Uterine smooth muscle cell (primary cell): ENCODE measurements at places on chromosomes 1 and 21. TPM values are rescaled to one million over a fixed set of nuclear protein-coding genes. Genes with fewer than 3 reads are reported as not detected.

The TMPRSS3 gene
- total RNA-seq: not detected in 2 replicates

The PCP4 gene
- not detected in 2 replicates for total RNA-seq

The CELSR2 gene
- total RNA-seq: 1.00 and 3.4 TPM in 2 replicates

The CYP2J2 gene
- 0.12 and 0.33 TPM in 2 replicates for total RNA-seq

The SLC37A1 gene
- total RNA-seq: 1.9 and 2.7 TPM in 2 replicates

The SETD4 gene
- total RNA-seq: 17.6 and 22.8 TPM in 2 replicates

The ANKRD65 gene
- 0.77 and 0.87 TPM in 2 replicates for total RNA-seq

The ZNF648 gene
- not detected in 2 replicates for total RNA-seq

The CD5L gene
- total RNA-seq: not detected in 2 replicates

The AIRE gene
- under 0.01 TPM in 1 of 2 replicates, not detected in the other for total RNA-seq

The GREM2 gene
- total RNA-seq: 1.00 and 1.9 TPM in 2 replicates

The SLC6A9 gene
- total RNA-seq: 2.3 and 7.6 TPM in 2 replicates

The FAM72C gene
- 0.25 and 2.0 TPM in 2 replicates for total RNA-seq

The ATP5PO gene
- total RNA-seq: 164 and 168 TPM in 2 replicates

The SPRR2B gene
- total RNA-seq: not detected in 2 replicates

The CD53 gene
- total RNA-seq: not detected in 2 replicates

The STIL gene
- 5.5 and 15.6 TPM in 2 replicates for total RNA-seq

The MIGA1 gene
- total RNA-seq: 13.2 and 16.4 TPM in 2 replicates

The VSIG8 gene
- 0.12 TPM in 1 of 2 replicates, not detected in the other for total RNA-seq
